ENCODE measurements at places on chromosomes 2 and 18. TPM values are rescaled to one million over a fixed set of nuclear protein-coding genes. Genes with fewer than 3 reads are reported as not detected.

CCDC68 gene
- 0.82 TPM for total RNA-seq

SNED1 gene
- 12.0 TPM for total RNA-seq

NTSR2 gene
- total RNA-seq: 1.7 TPM

CTIF gene
- total RNA-seq: 52.4 TPM

ARMC9 gene
- total RNA-seq: 27.7 TPM

GRB14 gene
- total RNA-seq: 9.0 TPM

- no peak for DNase-seq
These were observed 10.0 kb downstream of the SPEG start for GRCh38 chr2:219444566-219445091.

GRCh38 chr2:60247471-60247870 lies 306.0 kb downstream of the BCL11A start:
- DNase-seq: no peak

GRCh38 chr18:10332452-10332851 lies 122.0 kb upstream of the APCDD1 start:
- no peak for DNase-seq

DNA sequence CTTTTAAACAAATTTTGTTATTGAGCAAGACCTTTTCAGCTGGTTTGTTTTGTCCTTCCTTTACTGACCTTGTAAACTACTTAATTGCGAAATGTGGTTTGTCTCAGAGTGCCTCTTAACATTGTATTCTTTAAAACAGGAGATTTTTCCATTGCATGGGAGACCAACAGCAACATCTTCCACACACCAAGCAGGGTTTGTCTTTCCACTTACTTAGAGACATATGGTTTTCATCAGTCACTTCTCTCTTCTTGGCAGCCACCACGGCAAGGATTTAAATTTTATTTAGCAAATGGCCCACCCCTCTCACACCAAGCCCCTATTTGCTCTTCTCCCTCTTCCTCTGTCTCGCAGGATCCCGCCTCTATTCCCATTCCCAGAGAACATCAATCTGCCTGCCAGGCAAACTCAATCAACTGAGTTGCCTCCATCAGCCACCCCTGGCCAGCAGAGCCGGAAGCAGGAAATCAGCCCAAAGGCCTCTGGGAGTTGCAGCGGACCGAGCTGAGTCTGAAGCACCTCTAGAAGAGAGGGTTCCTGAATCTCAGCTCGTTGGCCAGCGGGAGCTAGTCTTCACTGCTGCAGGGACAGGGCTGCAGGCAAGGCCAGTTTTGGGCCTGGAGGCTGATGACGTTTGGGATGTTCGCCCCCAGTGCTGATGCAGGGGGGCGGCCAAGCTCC lies 11.3 kb upstream of the CIB4 start:
- DNase-seq: no peak

- DNase-seq: no peak
These were observed 157.0 kb downstream of the ERBB4 start for GRCh38 chr2:212381428-212382102.

DNA sequence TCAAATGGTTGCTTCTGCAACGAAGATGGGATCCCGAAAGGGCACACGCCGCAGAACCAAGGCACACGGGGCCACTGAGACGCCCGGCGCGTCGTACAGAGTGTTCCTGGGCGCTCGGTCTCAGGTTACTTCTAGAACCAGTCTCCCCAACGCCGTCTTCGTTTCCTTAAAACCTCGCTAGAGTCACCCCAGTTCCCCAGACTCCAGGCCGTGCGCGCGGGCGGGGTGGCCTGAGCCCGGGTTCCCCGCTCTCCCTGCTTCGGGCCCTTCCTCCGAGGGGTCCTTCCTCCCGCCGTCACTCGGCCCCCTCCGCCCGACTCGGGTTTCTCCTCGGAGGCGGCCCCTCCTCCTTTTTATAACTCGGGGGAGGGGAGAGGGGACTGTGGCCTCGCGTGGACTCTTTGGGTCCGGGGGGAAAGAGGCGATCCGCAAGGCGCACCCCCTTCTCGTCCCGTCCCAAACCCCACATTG lies 774 bp upstream of the FZD7 start:
- DNase-seq: no peak

Data from cerebellum (tissue), 4 donors.